ENCODE measurements at places on chromosomes 11 and 22. TPM values are rescaled to one million over a fixed set of nuclear protein-coding genes. Genes with fewer than 3 reads are reported as not detected.

The NKAPD1 gene
- total RNA-seq = 25.3 TPM

The SPI1 gene
- total RNA-seq = not detected

The OR52H1 gene
- total RNA-seq = not detected

The CALCA gene
- total RNA-seq = not detected

The ANO1 gene
- total RNA-seq = not detected

The SMTNL1 gene
- total RNA-seq = not detected

The GCAT gene
- total RNA-seq = 30.2 TPM

The MUC5AC gene
- not detected for total RNA-seq

The ZBTB16 gene
- total RNA-seq = under 0.01 TPM

The DLG2 gene
- 0.93 TPM for total RNA-seq

The DPAGT1 gene
- 30.9 TPM for total RNA-seq

The ARHGAP32 gene
- 16.3 TPM for total RNA-seq

The FREY1 gene
- total RNA-seq = 0.34 TPM

Data from melanocyte of skin (primary cell).